ENCODE measurements at places on chromosomes 6 and 20.

- no peak for DNase-seq
Observed at GRCh38 chr20:50346374-50347283, 156.0 kb downstream of the CEBPB start.

DNA sequence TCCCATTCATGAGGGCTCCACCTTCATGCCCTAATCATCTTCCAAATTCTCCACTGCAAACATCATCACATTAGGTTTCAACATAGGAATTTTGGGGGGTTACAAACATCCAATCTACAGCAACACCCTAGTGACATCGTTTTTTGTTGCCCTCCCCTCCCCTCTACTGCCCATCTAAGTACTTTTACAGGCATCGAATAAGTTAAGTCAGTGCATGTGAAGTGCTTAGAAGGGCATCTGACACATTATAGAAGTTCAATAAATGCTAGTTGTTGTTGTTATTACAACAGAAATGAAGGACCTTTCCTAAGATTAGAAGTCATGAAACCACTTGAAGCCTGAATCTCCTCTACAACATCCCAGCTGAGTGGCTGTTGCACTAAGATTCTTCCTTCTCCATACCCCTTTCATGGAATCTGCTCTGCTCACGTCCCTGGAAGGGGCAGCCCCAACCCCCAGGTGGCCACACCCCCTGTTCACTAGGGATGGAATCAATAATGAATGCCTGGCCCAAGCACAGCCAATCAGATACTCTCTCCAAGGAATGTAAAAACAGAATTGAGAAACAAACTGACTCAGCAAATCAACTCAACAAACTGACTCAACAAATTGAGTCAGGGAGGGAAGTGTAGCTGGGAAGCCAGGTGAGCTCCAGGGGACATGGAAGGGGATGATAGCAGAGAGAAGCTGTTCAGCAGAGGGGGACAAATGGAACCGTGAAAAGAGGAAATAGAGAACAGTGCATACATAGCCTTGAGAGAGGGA lies 3.9 kb upstream of the LRP11 start:
- DNase-seq: peak; percentile 54

- DNase-seq: peak; percentile 100
Observed at GRCh38 chr20:54123587-54124180, 50.1 kb downstream of the CYP24A1 start.

- no peak for DNase-seq
Observed at GRCh38 chr6:111541026-111541681, 58.1 kb upstream of the REV3L start.

GRCh38 chr20:63463400-63464288 lies 8.8 kb downstream of the KCNQ2 start:
- no peak for DNase-seq

DNA sequence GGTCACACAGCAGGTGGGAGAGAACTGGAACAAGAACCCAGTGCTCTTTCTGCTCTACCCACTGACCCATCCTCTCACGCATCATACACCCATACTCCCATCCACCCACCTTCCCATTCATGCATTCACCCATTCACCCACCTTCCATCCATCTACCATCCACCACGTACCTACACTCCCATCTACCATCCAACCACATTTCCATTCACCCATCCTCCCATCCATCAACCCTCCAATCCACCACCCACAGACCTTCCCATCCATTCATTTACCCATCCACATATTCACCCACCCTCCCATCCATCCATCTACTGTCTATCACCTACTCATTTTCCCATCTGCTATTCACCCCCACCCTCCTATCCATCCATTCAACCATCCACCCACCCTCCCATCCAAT lies 17.2 kb upstream of the RSPO4 start:
- no peak for DNase-seq

GRCh38 chr6:109230453-109230852 lies 135.1 kb downstream of the CEP57L1 start:
- no peak for DNase-seq

DNA sequence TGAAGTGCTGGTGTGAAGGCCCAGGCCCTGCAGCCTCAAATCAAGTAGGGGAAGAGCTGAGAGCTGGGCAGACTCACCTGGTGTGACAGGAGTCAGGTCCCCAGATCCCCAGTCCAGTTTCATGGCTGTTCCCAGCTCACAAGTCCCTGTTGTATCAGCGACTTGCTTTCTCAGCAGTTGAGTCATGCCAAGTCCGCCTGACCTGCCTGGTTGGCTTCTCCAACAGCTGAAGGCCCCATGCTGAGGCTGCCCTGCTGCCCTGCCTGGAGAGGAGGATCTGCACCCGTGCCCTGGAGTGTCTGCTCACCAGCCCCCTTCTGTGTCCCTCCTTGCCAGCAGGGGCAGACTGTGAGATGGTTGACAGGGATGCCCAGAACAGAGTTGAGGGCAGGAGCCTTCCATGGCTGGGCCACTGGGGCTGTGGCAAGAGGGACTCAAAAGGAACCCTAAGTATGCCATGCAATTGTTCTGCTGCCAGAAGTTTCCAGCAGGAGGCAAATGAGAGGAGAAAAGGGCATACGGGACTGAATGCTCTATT lies 39.3 kb upstream of the TRAF3IP2 start:
- no peak for DNase-seq

- DNase-seq: no peak
Observed at GRCh38 chr20:25984933-25985332, 288.3 kb upstream of the ZNF337 start.

GRCh38 chr6:11824986-11825385 lies 46.4 kb upstream of the ADTRP start:
- peak; percentile 13 for DNase-seq

- DNase-seq: peak; percentile 32
Observed at GRCh38 chr6:145028144-145028818, 707.0 kb downstream of the EPM2A start.

- DNase-seq: no peak
Observed at GRCh38 chr6:170049641-170050561, 241.0 kb downstream of the DLL1 start.

- no peak for DNase-seq
Observed at GRCh38 chr6:5550631-5551030, 289.3 kb downstream of the FARS2 start.

- no peak for DNase-seq
Observed at GRCh38 chr6:157312757-157313156, 10.6 kb downstream of the TMEM242 start.

- no peak for DNase-seq
Observed at GRCh38 chr20:16261733-16262273, 311.4 kb downstream of the KIF16B start.

DNA sequence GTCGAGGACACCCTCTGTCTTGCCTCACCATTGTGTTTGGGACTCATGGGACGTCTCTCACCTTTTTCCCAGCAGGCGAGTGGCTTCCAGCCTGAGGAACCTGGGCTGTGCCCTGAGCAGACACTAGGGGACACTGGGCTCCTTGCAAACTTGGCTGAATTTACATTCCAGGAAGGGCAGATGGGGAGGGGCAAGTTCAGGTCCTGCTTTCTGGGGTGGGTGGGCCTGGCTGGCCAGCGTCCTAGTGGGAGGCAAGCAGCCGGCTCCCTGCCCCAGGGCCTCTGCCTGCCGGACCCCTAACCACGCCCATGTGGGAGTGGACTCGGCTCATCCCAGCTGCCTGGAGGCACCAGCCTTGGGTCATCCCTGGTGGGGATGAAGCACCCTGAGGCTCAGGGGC lies 48.2 kb upstream of the MLN start:
- peak; percentile 33 for DNase-seq

DNA sequence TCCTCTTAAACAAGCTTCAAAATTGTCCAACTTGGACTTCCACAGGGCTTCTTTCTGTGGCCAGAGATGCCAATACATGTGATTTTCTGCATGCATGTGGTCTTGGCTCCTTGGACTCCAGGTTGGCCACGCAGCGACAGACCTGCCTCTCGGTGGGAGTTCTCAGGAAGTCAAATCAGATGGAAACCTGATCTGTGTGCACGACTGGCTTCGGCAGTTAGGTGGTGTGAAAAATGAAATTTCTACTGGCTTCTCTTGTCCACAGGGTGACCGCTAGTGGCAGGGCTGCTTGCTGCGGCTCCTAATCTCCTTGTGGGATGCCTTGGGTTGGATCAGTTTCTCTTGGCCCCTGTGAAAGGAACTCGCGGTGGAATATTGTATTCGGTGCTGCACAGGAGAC lies 57.3 kb downstream of the PHACTR3 start:
- no peak for DNase-seq

DNA sequence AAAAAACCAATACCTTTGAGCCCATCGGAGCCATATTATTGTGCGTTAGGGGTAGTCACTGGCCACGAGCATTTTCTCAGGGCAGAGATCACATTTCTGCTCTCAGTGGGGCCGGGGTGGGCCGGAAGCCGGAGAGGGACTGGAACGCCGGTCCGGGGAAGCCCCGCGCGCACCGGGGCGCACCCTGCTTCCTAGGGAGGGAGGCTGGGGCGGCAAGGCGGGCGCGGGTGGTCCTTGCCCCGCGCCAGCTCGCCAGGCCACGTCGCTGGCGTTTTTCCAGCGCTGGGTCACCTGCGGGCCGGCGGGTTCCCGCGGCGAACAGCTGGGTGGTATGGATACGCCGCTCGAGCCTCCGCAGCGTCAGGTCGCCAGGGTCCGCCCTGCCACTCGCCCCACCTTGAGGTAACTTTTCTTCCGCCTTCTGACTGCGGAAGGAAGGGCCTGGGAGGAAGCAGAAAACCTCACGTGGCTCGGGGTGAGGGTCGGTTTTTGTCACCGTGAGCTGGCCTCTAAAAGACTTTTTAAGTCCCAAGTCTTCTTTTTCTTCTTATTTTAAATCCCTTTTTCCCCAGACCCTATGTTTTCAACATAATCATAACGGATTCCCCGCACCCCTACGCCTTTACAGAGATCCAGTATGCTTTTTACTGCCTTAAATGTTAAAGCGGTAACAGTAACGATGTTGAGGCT lies 2.7 kb upstream of the EEF1A1 start:
- peak; percentile 81 for DNase-seq

- DNase-seq: peak; percentile 74
Observed at GRCh38 chr6:156686301-156686994, 90.7 kb upstream of the ARID1B start.

DNA sequence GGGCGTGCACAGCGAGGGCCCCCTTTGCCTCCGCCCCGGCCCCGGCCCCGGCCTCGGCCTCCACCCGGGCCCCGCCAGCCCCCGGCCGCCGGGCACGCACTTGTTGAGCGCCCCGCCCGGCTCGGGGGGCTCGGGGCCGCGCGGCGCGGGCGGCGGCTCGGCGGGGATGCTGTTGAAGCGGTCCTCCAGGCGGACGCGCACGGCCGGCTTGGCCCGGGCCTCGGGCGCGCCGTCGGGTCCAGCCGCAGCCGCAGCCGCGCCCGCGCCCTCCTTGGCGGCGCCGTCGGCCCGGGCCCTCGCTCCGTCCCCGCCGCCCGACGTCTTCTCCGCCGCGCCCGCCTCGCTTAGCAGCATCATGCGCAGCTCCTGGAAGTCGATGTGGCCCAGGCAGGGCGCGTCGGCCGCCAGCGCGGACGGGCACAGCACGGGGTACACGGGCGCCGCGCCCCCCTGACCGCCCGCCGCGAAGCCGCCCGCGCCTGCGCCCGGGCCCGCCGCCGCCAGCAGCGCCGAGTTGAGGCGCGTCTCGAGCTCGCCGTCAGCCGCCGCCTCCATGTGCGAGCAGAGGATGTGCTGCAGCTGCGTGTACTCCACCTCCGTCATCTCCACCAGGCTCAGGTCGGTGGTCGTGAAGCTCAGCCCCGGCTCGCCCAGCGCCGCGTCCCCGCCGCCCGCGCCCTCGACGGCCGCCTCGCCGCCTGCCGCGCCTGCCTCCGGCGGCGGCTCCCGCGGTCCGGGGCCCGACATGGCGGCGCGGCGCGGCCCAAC lies 514 bp downstream of the TCFL5 start:
- peak; percentile 33 for DNase-seq

- no peak for DNase-seq
Observed at GRCh38 chr20:36548006-36548315, 6.6 kb downstream of the MYL9 start.

- no peak for DNase-seq
Observed at GRCh38 chr6:144667532-144668503, 382.7 kb downstream of the UTRN start.

DNA sequence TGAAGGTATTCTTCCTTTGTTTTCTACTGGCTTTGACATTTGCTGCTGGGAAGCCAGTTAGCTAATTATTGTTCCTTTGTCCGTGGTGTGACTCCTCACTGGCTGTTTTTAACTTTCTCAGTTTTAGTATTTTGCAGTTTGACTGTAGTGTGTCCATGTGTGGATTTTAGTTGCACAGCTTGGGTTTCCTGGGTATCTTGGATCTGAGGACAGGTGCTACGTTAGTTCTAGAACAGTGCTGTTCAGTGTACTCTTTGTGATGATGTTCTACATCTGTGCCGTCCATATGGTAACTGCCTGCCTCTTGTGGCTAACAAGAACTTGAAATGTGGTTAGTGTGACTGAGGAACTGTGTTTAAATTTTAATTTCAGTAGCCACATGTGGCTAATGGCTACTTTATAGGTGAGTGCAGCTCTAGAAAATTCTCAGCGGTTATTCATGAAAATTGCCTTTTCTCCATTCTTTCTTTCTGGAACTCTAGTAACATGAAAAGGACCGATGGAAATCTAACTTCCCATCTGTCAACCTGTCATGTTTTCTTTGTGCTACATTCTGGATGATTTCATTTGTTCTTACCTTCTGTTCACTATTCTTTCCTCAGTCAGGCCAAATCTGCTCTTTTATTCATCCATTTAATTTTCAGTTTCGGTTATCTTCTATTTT lies 7.4 kb downstream of the SNX9 start:
- DNase-seq: no peak

GRCh38 chr6:126812651-126813050 lies 305.8 kb upstream of the RSPO3 start:
- no peak for DNase-seq

- no peak for DNase-seq
Observed at GRCh38 chr6:71383476-71383875, 94.9 kb downstream of the OGFRL1 start.

- DNase-seq: no peak
Observed at GRCh38 chr6:99146711-99147110, 199.0 kb upstream of the FBXL4 start.

GRCh38 chr20:9114709-9115108 lies 45.8 kb downstream of the PLCB4 start:
- DNase-seq: no peak

- DNase-seq: no peak
Observed at GRCh38 chr6:43834528-43835155, 64.6 kb downstream of the VEGFA start.

DNA sequence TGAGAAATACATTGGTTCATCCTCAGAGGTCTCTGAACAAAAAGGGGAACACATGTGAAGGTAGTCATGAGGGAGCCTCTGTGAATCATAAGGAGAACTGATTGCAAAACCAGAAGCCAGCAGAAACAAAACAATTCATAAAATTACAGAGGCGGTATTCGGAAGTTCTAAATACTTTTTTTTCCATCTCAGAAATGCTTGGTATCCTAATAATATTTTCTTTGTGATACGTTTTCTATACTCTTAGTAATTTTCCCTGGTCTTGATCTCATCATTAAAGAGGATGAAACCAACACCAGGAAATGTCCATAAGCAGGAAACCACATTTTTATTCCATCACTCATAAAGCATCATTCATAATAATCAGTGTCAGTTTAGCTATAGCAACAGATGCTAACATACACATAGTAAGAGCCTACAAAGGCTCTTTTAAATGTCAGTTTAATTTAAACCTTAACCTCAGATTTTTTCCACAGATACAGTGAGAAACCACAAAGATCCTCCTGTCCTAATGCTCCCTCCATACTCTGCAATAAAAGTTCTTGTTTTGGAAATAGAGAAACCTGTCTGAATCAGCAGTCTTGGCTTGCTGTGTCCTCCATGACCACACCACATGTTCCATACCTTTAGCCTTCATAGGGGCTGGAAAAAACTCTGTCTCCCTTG lies 29.2 kb downstream of the SGK1 start:
- DNase-seq: peak; percentile 45
